SHP77 (cell line): ENCODE measurements at places on chromosomes 2 and 18.
A peak's percentile ranks its signal among the peaks of the same experiment; 100 is the strongest.

- no peak for DNase-seq
Observed at GRCh38 chr2:3154700-3155099, 222.9 kb downstream of the EIPR1 start.

DNA sequence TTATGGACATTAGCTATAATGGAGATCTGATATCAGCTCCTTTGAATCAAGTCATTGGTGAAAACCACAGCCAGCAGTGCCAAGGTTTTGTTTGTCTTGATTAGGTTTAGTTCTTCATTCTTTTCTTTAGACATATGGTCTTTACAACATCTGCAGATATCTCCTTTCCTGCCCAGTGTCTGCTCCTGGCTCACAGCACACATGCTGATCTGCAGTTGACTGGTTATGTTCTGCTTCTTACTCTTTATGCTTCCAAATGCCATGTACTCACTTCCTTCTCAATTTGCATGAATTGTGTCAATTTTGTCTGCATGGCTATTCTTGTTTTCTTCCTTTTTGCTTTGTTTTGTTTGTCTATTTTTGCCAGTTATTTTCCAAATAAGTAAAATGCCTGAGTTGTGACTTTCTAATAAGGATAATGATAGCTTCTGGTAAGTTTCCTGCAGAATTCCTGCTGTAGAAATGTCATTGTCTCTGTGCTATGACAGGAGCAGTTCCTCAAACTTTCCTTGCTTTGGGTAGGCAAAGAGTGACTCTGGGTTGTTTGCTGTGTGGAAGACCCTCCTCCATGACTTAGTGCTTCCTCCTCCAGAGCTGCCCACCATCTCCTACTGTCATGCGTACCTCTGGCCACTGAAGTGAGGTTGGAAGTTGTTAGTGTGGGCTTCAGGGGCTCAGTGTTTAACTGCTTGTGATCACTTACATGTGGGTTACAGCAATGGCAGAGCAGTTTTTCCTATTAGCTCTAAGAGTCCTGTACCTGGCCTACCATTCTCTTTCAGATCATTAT, 8.2 kb downstream of the ARHGAP25 start:
- DNase-seq: no peak

DNA sequence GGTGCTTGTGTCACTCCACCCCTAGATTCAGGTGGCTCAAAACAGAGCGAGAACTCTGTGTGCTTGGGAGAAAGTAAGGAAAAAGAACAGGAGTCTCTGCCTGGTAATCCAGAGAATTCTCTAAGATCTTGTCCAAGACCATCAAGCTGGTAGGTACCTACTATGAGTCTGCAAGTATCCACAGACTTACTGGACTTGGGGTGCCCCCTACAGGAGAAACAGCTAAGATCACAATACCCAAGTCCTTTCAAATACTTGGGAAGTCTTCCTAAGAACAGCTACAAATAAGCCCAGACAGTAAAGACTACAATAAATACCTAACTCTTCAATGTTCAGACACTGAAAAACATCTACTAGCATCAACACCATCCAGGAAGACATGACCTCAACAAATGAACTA, 1143.6 kb upstream of the ACVR2A start:
- DNase-seq: no peak

DNA sequence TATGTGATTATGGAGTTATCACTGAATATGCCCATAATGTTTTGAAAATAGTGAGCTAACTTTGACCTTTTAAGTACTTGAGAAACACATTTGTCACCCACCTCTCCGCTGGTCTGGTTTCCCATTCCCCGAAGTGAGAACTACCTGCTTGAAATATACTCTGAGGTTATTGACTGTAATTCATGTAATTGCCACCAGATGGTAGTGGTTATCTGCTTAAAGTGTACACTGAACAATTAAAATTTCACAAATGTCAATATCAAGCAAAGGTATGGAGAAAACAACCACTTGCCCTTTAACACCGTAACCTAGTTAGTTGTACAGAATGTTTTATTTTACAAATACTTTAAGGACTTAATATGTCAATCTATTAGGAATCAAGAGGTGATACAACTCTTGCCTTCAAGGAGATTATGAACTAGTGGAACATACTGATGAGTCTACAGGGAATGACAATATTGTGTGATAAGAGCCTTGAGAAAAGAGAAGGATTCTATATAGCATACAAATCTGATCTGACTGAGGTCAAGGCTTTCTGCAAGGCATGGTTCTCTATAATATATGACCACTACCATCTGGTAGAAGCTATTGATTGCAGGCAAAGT, 316.8 kb upstream of the KCNH7 start:
- peak; percentile 21 for DNase-seq

DNA sequence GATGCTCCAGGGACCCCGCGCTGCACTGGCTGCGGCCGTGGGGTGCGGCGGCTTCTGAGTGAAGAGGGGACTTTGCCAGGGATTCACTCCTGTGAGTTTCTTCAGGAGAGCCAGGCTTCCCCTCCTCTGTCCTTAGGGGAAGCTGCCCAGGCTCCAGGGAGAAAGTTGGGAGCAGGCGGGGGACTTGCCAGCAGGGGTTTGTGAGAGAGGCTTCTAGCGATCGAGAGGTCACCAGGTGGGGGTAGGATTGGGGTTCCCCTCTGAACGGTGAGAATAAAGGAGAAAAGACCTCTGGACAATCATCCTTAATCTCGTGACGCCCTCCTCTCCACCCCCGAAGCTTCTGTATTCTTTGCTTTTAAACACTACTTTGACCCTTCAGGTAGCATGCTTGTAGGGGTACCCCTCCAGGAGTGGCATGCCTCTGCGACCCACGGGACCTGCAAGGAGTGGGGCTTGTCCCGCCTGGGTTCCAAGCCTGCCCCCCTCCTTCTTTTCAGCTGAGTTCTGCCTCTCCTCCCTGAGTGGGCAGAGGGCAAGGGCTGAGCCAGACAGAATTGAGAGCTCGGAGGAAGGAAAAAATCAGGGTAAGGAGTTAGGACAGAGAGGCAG, 601 bp downstream of the PROKR1 start:
- DNase-seq: no peak

- DNase-seq: no peak
Observed at GRCh38 chr2:8627692-8628085, 54.2 kb upstream of the ID2 start.

GRCh38 chr2:212288308-212288707, 250.3 kb downstream of the ERBB4 start:
- no peak for DNase-seq

DNA sequence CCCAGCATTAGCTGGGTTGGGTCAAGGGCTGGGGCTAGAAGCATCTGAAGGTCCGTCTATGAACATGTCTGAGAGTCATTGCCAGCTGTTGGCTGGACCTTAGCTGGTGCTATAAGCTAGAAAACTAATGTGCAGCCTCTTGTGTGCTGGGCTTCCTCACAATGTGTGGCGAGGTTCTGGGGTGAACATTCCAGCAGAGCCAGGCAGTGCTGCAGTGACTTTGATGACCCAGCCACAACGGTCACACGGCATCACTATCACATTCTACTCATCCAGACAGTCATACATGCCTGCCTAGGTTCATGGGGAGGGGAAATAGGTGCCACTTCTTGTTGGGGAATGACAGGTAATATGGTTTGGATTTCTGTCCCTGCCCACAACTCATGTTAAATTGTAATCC, 260.5 kb downstream of the CYP26B1 start:
- no peak for DNase-seq

DNA sequence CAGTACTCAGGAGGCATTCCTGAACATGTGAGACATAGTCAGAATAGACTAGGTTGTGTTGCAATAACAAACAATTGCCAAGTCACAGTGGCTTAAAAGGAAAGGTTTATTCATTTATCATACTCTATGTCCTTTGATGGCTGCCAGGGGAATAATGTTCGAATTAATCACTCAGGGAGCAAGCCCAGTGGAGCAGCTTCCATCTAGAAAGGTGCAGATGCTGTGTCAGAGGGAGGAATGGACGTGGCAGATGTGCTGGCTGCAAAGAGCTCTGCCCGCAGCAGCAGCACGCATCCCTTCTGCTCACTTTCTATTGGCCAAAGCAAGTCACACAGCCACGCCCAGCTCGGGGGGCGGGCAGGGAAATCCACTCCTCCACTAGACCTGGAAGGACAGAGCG, 105.9 kb upstream of the AQP4 start:
- no peak for DNase-seq

DNA sequence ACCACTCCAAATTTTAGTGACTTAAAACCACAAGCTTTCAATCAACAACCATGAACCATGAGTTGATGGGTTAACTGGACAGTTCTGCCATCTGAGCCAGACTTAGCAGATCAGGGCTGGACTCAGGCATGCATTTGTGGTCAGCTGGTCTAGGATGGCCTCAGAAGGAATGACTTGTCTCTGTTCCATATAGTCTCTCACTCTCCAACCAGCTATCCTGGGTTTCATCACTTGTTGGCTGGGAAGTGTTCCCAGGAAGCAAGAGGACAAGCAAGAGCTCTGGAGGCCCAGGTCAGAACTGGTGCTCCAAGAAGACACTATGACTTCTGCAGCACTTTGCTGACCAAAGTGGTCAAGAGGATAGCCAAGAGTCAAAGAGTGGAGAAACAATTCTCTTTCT, 17.5 kb upstream of the MAP3K20 start:
- no peak for DNase-seq

- DNase-seq: no peak
Observed at GRCh38 chr2:118638453-118638852, 209.0 kb downstream of the EN1 start.

DNA sequence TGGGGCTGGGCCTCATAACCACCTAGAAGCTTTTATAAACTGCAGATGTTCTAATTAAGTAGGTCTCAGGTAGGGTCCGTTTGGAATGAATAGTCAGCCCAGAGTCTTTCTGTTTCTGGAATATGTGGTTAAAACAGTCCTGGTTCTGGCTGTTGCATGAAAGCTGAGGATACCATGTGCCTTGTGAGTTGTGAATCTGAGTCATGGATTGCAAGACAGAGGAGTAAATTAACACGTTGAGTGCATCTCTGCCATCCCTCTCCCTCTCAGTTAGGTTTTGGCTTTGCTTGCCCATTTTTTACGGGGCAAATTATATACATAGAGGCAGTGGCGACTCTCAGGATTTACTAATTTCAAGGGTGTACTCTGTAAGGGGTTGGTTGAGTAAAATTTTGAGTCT, 59.1 kb downstream of the NCK2 start:
- DNase-seq: no peak

DNA sequence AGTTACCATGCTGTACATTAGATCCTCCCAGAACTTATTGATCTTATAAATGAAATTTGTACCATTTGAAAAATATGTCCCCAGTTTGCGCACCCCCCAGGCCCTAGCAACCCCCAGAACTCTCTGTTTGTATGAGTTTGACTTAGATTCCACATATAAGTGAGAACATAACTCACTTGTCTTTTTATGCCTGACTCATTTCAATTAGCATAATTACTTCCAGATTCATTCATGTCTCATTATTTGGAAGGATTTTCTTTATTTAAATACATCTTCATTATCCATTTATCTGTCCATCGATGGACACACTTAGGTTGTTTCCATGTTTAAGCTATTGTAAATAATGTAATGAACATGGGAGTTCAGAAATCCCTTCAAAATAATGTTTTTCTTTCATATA, 705.9 kb downstream of the CCDC85A start:
- no peak for DNase-seq

- no peak for DNase-seq
Observed at GRCh38 chr2:140276661-140277060, 1496.5 kb upstream of the NXPH2 start.

GRCh38 chr2:233211548-233211895, 40.0 kb upstream of the ATG16L1 start:
- no peak for DNase-seq
